CD14-positive monocyte (primary cell): ENCODE measurements at places on chromosomes 7 and 10.
A peak's percentile ranks its signal among the peaks of the same experiment; 100 is the strongest.

DNA sequence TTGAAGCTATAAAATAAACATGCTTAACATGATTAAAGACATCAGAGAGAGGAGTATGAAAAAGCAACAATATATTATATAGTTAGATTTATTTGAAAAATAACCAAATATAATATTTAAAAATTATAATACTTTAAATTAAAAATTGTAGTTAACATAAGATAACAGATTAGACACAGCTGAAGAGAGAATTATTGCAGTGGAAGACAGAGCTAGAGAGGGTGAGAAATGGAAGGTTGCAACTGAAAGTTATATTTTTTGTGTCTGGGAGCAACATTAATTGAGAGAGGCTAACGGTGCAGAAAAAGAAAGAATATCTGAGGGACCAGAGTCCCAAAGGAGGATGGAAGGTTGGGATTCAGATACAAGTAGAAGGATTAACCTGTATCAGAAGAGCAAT is 548.9 kb upstream of the FZD8 start:
- no peak overlapping the region for H3K4me3 ChIP-seq
- no peak for DNase-seq
- no peaks in the 10 kb centered on the region for H3K36me3 ChIP-seq
- H3K4me1 ChIP-seq: no peaks in the 10 kb centered on the region
- H3K27ac ChIP-seq: no peak overlapping the region
- no peaks in the 10 kb centered on the region for H3K27me3 ChIP-seq

DNA sequence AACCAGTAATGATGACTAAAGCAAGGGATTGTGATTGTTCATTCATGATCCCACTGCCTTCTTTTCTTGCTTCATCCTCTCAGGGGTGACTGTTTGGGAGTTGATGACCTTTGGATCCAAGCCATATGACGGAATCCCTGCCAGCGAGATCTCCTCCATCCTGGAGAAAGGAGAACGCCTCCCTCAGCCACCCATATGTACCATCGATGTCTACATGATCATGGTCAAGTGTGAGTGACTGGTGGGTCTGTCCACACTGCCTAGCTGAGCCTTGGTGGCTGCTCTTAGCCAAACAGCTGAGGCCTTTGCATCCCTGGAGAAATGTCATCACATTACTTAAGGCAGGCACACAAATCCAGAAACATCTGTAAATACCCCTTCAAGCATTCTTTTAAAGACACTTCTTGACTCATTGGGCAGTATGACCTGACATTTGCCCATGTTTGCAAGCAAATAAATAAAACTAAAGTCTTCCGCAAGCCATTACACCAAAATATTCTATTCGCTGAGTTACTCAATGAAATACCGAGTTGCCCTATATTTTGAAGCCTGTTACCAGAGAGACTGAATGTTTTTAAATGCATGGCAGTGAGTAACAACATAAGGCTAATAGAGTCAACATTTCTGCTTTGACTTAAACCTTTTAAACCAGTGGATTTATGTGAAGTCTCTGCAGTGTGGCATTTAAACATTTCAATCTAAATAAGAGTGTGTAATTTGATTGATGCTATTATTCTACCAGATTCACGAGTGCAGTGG is 166.3 kb upstream of the LANCL2 start:
- no peak overlapping the region for H3K4me3 ChIP-seq
- no peaks in the 10 kb centered on the region for H3K36me3 ChIP-seq
- no peaks in the 10 kb centered on the region for H3K27me3 ChIP-seq
- H3K4me1 ChIP-seq: no peaks in the 10 kb centered on the region

- H3K4me3 ChIP-seq: no peak overlapping the region
- no peaks in the 10 kb centered on the region for H3K4me1 ChIP-seq
- no peak overlapping the region for H3K27ac ChIP-seq
- no peaks in the 10 kb centered on the region for H3K36me3 ChIP-seq
These were observed 14.0 kb downstream of the CYP3A7 start for GRCh38 chr7:99720800-99721595.

- H3K27ac ChIP-seq: no peak within 1 kb of the TSS
- H3K4me3 ChIP-seq: peak within 1 kb of the TSS; percentile 36
- DNase-seq: no peak
- no peaks in the 10 kb centered on the region for H3K36me3 ChIP-seq
These were observed at the start of gene CLEC2L for GRCh38 chr7:139523199-139523941. Gene CLEC2L, plus strand, starts transcription at chr7:139523685. Its CDS starts 243 bp downstream, at chr7:139523928.

- H3K4me3 ChIP-seq: no peak overlapping the region
- H3K27ac ChIP-seq: no peak overlapping the region
- DNase-seq: no peak
These were observed 54.2 kb upstream of the GDF10 start for GRCh38 chr10:47245731-47246350.

- peaks cover 15% of the 10 kb centered on the region for H3K4me1 ChIP-seq
- H3K27me3 ChIP-seq: no peaks in the 10 kb centered on the region
- no peaks in the 10 kb centered on the region for H3K36me3 ChIP-seq
- H3K4me3 ChIP-seq: no peak overlapping the region
- DNase-seq: no peak
- H3K27ac ChIP-seq: no peak overlapping the region
These were observed 156.3 kb downstream of the LCOR start for GRCh38 chr10:96988426-96988825.

- no peak overlapping the region for H3K27ac ChIP-seq
- DNase-seq: no peak
- H3K27me3 ChIP-seq: no peaks in the 10 kb centered on the region
- H3K4me1 ChIP-seq: no peaks in the 10 kb centered on the region
- H3K4me3 ChIP-seq: no peak overlapping the region
These were observed 461.3 kb downstream of the PAXIP1 start for GRCh38 chr7:154541606-154542005.

GRCh38 chr10:71842856-71843686 is 8.0 kb downstream of the PSAP start:
- DNase-seq: no peak
- peak overlapping the region; percentile 63 for H3K27ac ChIP-seq
- H3K27me3 ChIP-seq: no peaks in the 10 kb centered on the region

- H3K4me1 ChIP-seq: no peaks in the 10 kb centered on the region
- no peaks in the 10 kb centered on the region for H3K27me3 ChIP-seq
- H3K36me3 ChIP-seq: no peaks in the 10 kb centered on the region
- no peak overlapping the region for H3K4me3 ChIP-seq
- no peak for DNase-seq
- no peak overlapping the region for H3K27ac ChIP-seq
These were observed 46.7 kb downstream of the AFAP1L2 start for GRCh38 chr10:114357515-114357996.

GRCh38 chr10:70747192-70747965 is 37.8 kb downstream of the TBATA start:
- H3K36me3 ChIP-seq: no peaks in the 10 kb centered on the region
- H3K4me3 ChIP-seq: no peak overlapping the region
- H3K4me1 ChIP-seq: peaks cover 15% of the 10 kb centered on the region
- H3K27me3 ChIP-seq: no peaks in the 10 kb centered on the region
